ENCODE measurements at places on chromosomes 4 and X.
A peak's percentile ranks its signal among the peaks of the same experiment; 100 is the strongest.

DNA sequence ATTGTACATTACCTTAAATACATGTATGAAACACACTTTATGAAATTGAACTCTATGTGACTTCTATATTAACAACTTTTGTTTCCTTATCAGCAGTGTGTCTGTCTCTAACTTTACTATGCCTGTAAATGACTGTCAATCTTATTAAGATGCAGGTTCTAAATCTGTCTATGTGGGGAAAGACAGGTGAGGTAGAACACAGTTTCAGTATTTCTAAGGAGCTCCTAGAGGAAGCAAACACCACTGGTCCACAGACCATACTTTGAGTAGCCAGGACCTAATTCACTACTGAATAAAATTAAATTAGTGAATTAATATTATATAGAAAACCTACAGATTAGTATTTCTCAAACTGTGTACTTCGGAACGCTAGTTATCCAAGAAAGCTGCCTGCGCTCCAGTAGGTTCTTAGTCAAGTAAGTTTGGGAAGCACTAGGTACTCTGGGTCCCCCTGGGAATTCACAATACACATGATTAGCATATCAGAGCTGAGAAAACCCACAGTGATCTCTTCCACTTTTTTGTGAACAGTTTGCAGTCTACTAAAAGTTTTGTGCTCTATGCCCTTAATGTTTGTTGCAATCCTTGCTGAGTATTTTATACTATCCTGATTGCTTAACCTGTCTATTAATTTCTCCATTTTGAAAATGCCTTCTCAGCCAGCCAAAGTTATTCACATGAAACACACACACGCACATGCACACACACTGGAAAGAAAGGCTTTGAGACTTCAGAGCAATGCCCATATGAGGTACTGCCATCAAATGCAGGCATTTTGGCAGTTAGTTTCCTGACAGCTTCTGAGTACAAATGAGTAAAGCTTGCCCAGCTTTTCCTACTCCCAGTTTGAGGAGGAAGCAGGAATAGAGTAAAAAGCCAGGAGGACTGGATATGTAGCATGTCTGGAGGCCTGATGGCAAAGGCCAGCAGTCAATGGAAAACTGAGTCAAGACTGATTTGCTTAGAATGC, 133.6 kb upstream of the CPEB2 start:
- DNase-seq, result no peak

DNA sequence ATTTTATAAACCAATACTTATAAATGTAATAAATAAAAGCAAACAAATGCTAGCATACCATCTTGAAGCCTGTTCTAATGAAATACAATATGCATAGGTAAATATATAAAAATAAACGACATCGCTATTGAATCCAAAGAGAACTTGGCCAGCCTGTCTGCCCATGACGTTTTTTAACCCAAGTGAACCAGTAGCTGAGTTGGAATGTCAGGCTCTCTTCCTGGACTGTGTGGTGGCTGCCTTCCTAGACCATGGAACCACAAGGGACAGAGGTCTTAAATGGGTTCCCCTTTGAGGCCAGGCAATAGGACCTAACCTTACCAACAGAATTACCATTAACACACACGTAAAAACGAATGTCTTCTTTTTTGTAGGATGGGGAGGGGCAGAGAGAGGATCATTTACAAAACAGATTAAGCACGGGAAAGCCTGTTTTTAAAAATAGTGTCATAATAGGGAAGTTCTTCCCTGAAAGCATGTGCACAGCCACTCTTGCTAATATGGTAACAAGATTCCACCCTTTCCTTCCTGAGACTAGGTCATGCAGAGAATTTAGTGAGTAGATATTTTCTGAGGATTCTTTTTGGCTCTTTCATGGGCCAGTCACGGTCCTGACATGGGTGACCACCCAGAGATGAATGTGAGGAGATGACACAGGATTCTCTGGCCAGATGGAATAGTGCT, 69.4 kb upstream of the ACSL1 start:
- DNase-seq, result no peak

DNA sequence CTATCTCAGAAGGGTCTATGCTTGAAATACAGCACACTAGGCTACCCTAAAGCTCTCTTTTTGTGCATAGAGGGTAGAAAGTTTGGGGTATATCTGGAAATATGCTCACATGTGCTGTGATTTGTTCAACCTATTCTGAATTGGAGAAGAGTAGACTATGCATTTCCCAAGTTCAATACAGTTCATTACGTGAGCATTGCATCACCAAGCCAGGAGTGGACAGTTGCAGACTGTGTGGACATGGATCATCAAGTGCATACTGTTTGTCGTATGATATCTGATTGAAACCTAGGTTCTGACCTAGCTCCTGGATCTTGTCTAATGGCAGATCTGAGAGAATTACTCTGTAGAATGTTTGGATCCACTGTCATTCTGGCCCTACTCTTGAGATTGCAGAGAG, 161.1 kb downstream of the FRAS1 start:
- no peak for DNase-seq

DNA sequence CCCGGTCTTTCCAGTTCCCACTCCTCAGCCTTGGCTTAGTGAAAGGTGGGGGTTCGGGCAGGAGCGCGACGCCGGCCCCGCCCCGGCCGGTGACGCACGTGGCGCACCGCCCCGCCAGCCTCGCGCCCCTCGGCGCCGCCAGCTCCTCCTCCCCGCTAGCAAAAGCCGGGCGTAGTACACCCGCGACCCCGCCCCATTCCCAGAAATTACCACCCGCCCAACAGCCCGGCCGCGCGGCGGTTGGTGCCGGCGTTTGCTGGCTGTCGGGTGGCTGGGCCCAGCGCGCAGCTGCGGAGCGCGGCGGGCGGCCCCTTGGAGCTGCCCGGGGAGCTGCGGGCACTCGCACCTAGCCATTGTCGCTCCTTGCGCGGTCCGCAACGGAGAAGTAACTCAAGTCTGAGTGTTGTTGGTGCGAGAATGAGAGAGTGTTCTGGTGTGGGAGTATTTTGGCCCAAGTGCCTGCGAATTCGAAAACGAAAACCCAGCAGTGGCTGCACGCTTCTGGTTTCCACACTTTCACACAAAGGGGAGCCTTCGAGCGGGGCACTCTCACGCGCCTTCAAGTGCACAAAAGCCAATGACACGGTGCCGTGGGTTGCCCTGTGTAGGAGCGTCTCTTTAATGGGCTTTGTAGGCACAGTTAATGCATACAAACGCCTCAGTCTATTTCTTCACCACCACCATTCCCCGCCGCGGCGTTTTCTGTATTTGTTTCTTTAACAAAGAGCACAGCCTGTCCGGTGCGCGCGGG, 1.0 kb upstream of the ELF2 start:
- peak; percentile 96 for DNase-seq

GRCh38 chr4:86452422-86452891, 92.6 kb upstream of the MAPK10 start:
- no peak for DNase-seq

DNA sequence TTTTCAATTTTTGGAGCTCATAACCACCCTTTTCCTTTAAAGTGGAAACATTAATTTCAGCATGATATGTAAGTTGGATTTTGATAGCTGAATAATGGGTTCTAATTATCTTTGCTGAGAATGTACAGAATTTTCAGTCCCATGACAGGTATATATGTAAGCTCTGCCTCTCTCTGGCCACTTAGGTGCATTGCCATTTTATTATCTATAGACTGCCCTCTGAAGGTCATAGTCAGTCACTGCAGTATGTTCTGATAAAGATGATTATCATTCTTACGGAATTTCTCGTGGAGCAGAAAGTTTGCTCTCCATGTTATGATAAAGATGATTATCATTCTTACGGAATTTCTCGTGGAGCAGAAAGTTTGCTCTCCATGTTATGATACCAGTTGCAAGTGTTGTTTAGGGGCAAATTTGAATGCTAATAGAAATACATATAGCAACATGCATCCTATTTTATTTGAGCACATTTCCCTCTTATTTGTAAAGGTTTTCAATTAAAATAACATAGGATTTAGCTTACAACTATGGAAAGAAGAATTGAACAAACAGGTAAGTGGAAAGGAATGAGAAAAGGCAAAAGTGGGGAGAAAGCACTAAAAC, 10.4 kb downstream of the AFP start:
- DNase-seq, result no peak

- DNase-seq, result no peak
These were observed 5.0 kb upstream of the RPS6KA3 start for GRCh38 chrX:20271730-20272129.

GRCh38 chr4:184383497-184384055, 90.8 kb downstream of the IRF2 start:
- no peak for DNase-seq
